ENCODE measurements at places on chromosomes 2 and 18.

GRCh38 chr2:24971286-24971535 is 544 bp downstream of the DNAJC27 start:
- DNase-seq = no peak

- DNase-seq = no peak
These were observed 178.6 kb upstream of the RBMS1 start for GRCh38 chr2:160672211-160672610.

DNA sequence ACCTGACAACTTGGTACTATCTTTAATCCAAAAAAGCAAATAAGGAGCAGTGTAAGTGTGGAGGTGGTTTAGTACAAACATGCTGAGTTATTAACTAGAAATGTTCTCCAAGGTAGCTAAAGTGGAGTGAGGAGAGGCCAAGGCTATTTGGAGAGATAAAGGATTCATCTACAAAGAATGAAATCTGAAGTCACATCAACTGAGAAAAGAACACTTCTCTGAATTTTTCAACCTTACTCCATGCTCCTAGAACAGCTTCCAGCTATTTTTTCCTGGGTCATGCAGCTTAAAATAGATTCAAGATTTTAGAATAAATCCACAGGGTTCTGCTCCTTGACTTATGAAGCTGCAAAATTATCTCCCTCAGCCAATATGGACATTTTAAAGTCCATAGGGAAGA is 18.7 kb downstream of the IMMT start:
- DNase-seq = no peak

GRCh38 chr2:1738646-1739302 is 5.5 kb downstream of the PXDN start:
- DNase-seq = no peak

DNA sequence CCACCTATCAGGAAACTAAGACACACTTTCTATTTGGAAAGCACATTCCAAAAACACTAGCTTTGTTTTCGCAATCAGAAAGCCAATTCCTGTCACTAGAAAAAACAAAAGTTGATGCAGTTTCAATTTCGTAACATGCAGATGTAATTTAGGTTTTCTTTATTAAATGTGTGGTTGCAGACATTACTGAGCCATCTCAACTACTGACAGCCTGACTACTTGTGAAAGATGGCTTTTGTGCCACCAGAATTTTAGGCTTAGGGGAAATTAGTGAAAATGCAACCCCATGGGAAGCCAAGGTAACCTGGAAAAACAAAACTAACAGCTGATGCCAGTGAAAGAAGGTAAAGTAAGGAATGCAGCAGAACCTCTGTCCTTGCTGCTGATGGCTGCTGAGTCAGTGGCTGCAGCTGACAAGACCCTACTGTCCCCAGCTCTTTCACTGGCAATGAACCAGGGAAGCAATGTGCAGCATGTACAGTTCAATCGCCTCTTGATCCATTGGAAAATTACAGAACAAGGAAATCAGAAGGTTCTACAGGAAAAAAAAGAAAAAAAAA is 34.9 kb downstream of the FEZ2 start:
- no peak for DNase-seq

- DNase-seq = no peak
These were observed 3.4 kb downstream of the SGPP2 start for GRCh38 chr2:222427646-222428301.

GRCh38 chr18:30969670-30970170 is 72.8 kb downstream of the DSC3 start:
- DNase-seq = no peak

DNA sequence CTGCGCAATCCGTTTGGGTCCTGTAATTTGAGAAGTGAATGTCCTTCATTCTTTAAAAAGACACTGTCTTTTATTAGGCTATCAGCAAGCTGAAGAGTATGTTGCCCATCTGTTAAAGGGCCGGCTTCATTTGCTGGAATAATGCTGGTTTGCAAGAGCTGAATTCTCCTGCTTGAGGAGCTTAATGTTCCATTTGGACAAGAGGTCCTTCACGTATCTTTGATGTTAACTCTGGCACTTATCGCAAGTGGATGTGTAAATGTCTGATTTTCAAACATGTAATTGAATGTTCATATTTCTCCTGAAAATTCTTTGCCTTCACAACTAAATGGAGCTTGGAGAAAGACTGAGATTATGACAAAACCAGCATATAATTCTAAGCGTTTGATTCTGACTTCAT is 280.8 kb upstream of the NRP2 start:
- no peak for DNase-seq

GRCh38 chr18:55694291-55694690 is 106.3 kb upstream of the TCF4 start:
- no peak for DNase-seq

- DNase-seq = no peak
These were observed 1920.7 kb upstream of the CELF4 start for GRCh38 chr18:39486268-39486667.

GRCh38 chr2:2014251-2014771 is 270.0 kb upstream of the PXDN start:
- DNase-seq = no peak

- no peak for DNase-seq
These were observed 9.0 kb upstream of the CWC22 start for GRCh38 chr2:180015951-180016709.
